ENCODE measurements at places on chromosomes 13 and 19.

DNA sequence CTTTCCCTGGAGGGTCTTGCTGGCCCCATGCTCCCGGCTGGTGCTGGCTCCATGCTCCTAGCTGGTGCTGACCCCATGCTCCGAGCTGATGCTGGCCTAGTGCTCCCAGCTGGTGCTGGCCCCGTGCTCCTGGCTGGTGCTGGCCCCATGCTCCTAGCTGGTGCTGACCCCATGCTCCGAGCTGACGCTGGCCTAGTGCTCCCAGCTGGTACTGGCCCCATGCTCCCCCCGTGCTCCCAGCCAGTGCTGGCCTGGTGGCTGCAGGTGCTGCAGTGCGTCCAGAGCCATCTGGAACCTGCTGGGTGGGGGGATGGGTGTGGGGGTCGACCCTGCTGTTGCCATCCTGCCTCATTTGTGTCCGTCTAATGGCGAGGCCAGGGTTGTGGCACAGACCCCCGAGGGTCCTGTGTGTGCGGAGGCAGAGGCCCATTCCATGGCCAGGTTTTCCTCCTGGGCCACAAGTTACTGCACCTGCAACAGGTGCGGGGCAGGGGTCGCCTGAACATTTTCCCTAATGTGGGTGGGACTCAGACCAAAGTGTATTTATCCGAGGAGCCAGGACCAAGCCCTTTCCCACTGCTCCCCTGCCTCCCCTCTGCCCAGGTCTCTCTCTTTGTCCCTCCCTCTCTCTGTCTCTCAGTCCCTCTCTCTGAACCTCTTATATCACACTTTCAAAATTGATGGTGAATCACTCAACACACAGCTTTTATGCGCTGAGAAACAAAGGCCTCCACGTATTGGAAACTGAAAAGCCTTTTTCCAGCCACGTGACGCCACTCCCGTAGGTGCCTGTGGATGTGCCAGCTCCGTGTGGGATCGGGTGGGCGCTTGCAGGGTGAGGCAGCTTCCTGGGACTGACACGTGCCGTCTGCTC lies 45.1 kb downstream of the MCF2L start:
- DNase-seq: no peak

DNA sequence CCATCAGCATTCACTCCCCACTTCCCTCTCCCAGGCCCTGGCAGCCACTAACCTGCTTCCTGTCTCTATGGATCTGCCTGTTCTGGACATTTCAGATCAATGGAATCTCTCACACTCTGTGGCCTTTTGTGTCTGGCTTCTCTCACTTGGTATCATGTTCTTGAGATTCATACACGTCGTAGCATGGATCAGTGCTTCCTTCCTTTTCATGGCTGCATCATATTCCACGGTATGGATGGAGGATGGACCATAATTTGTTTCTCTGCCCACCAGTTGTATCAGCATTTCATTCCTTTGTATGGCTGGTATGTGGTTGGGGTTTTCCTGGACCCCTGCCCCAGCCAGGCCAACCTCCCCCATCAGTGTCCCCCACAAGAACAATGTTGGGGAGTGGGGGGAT lies 36.2 kb downstream of the MYO9B start:
- no peak for DNase-seq

DNA sequence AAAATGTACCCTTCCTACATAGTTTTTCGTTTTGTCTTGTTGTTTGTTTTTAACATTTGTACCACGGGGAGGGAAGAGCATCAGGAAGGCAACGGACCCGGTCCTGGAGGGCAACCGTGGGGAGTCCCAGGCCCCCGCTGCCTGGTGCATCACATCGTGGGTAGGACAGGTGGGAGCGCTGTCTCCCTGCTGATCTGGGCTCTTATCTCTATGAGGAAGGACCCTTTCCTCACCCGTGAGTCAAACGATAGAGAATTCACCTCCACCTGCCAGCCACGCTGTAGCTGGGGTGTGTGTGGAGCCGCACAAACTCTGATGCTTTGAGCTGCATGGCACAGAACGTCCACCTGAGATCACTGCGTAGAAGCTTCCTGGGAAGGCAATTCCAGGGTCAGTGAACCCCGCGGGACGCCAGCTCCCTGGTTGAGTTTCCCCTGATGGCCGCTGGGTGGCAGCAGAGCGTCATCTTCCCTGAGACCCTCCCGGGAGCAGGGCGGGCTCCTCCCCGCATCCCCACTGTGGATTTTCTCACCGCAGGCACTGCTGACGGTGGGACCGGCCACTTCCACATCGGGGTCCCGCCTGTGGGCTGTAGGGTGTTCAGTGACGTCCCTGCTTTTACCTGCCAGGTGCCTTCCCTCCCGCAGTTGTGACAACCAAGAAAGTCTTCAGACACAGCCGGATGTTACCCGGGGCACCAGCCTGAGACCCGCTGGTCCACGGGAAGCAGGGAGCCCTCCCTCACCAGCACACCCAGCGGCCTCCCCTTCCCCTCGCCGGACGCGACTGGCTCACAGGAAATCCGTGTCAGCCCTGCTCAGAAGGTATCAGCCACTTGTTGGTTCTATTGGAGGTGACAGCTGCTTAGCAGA lies 54.7 kb downstream of the ZNF787 start:
- peak; percentile 61 for DNase-seq

- no peak for DNase-seq
Measured at GRCh38 chr19:30731591-30731990, 359.4 kb downstream of the ZNF536 start.

GRCh38 chr19:55697069-55697440 lies 22.0 kb downstream of the EPN1 start:
- DNase-seq: no peak
